ENCODE measurements at places on chromosomes 2 and 18.

DNA sequence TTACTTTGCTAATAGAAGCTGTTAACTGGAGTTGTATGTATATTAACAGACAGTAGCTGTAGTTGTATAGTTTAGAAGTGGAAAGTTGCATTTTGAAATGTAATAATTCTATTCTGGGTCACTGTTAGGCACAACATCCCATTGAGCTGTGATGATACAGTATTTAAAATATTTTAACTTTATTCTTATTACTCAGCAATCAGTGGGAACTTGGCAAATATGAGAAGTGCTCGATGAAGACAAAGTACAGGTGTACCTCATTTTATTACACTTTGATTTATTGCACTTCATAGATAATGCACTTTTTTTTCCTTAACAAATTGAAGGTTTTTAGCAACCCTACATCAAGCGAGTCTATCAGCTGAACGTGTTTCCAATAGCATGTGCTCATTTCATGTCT is 8.6 kb downstream of the DNAJC10 start:
- DNase-seq = no peak

GRCh38 chr2:134300585-134300984 is 46.7 kb downstream of the MGAT5 start:
- DNase-seq = no peak

- DNase-seq = no peak
Observed at GRCh38 chr18:54878159-54878622, 49.9 kb downstream of the RAB27B start.

DNA sequence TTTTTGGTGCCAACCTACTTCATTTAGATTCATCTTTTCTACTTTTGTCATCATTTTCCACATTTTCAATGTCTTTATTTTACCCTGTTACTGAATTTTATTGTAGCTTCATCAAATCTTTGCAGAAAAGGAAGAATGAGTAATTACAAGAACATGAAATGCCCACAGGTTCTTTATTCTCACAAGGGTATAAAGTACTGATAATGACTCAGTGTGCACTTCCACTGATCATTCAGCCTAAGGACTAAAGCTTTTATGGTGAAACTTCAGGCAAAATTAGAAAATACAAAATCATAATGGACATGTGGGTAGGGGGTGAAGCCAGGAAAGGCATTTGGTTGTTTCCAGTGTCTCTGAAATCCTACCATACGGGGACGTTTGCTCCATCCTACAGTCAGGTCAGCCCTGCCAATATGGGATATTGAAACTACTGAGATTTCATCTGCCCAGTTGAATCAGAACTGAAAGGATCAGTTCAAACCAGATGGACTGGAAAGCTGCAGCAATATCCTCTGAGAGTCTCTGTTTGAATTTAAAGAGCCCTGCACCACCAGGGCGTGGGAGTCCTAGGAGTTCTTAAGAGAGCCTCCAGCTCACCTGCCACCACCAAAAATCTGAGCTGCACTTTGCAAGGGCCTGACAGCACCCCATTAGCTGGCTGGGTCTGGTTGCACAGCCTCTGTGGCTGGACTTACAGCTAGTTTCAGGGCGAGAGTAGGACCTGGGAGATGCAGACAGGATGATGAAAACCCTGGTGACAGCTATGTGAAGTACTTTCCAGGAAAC is 390.4 kb downstream of the CMPK2 start:
- DNase-seq = no peak

DNA sequence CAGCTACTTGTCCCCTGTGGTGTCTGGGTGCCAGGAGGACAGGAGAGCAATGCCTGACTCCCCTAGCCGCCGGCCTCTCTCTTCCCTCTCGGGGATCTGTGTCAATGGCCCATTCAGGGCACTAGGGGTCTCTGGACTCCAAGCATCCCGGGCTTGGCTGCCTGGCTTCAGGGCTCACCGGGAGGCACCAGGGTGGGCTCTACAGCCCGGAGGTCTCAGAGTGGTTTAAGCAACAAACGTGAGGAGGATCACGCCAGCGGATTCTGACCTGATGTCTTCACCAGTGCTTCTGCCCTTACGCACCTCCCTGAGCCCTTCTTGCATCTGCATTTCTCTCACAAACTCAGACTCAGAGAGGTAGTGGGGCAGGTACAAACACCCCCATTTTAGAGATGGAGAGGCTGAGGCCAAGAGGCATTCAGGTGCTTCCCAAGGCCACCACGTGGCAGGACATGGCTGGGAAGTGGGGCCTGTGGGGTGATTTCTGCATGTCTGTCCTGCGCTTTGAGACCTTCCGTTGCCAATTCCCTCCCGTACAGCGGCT is 243.0 kb downstream of the CELF4 start:
- no peak for DNase-seq

- no peak for DNase-seq
Observed at GRCh38 chr2:888211-888801, 62.3 kb upstream of the SNTG2 start.

- no peak for DNase-seq
Observed at GRCh38 chr18:35441857-35442595, 55.7 kb downstream of the INO80C start.

- no peak for DNase-seq
Observed at GRCh38 chr2:51304311-51304710, 272.4 kb upstream of the NRXN1 start.

GRCh38 chr18:79518028-79518682 is 122.4 kb downstream of the NFATC1 start:
- no peak for DNase-seq

- no peak for DNase-seq
Observed at GRCh38 chr2:120293096-120294007, 40.7 kb downstream of the RALB start.

GRCh38 chr2:204282525-204282924 is 262.8 kb upstream of the PARD3B start:
- DNase-seq = no peak

- DNase-seq = no peak
Observed at GRCh38 chr2:66576561-66577320, 141.8 kb downstream of the MEIS1 start.

- no peak for DNase-seq
Observed at GRCh38 chr2:130370490-130370889, 14.6 kb downstream of the PTPN18 start.

DNA sequence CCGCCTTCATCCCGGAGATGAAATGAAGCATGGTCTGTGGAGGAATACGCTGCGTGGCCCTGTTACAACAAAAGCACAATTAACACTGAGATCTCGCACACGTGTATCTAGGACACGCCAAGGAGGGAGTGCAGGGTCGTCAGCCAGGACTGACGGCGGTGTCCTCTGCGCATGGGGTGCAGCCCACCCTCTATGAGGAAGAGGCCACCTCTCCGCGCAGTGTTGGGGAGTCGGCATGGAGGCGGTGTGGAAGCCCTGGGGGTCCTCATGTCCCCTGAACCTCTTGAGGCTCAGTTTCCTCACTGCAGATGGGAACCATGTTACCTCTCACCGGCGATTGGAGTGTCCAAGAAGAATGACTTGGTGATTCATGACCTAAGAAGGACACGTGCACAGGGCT is 86.0 kb upstream of the ZNF236 start:
- DNase-seq = no peak

DNA sequence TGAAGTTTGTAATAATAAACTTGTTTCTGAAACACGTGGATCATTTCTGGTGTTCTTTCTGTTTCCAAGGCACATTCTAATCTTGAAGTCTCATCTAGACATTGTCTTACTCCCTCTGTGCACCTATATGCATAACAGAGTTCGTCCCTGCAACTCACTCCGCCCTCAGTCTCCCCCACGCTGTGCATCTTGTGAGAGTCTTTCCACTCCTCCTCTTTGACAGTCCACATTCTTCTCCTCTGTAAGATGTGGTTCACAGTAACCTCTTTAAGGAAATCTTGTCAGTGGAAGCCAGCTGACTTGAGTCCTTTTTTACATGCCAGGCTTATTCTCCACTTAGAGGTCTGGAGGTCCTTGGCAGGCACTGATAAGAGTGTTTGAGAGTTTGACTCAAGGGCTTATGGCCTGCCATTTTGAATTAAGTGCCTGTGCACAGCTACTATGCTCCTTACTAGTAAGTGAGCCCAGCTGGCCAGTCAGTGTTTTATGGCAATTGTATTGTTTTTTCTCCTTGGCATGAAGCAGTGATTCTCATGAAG is 108.9 kb upstream of the IL1R2 start:
- no peak for DNase-seq

DNA sequence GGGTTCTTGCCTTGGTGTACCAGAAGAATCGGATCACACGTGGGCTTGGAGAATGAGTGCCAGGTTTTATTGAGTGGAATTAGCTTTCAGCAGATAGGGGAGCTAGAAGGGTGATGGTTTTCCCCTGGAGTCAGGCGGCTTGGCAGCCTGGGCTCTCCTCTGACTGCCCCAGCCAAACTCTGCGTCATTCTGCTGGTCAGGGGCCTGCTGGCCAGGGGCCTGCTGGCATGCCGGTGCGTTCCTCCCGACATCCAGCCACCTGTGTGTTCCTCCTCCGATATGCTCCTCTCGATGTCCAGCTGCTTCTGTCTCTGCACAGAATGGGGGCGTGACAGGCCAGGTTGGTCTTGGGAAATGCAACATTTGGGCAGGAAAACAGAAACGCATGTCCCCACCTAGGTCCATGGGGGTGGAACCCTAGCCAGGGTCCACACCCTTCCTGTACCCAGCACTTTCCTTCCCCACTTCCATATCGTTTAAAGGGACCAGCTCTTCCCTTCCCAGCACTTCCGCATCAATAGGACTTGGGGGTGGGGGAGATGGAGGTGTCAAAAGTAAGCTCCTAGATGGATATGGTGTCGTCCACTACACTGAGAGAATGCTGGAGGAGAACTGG is 85.3 kb downstream of the VWA3B start:
- no peak for DNase-seq

- DNase-seq = no peak
Observed at GRCh38 chr2:239853121-239853520, 172.0 kb downstream of the NDUFA10 start.

GRCh38 chr2:125684932-125685331 is 971.0 kb upstream of the GYPC start:
- DNase-seq = no peak

DNA sequence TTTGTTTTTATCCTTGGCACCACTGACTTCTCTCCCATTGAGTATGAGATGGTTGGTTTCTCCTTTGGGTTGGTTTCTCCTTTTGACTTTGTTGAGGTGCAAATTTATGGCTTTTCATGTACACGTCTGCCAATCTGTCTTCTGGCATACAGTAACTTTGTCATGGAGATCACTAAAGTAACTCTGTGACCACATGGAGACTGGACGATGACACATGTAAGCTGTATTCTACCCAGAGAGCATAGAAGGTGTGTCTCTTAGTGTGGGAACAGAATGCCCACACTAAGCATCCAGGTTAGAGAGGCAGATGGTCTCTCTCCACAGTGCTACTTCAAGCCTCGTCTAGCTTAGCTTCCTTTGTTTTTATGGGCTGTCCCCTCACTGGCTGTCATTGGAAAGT is 897.5 kb downstream of the SUCLG1 start:
- DNase-seq = no peak

DNA sequence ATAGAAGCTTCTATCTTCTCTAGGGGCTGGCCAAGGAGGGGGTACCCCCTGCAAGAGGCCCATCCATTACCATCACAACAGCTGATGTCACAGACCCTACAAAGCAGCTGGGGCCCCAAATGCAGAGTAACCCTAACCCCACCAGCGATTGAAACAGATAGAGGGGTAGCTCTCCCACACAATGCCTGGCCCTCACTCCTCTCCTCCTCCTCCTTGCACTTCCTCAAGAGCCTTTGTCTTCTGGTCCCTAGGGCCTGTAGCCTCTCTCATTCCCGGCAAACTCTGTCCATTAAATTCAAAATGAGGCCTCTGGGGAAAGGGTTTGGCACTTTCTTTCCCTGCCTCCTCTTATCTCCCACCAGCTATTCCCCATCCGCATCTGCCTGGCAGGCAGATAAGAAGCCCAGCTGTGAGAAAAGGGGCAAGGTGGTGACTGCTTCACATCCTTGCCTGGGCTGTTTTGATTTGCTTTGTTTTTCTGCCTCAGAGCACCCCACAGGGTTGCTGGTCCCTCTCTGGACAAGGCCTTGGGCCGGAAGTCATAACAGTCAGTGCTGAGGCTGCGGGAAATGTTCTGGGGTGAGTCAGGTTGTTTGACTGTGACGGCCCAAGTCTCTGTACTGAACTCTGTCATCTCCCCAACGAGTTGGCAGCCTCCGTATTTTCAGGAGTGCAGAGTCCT is 26.1 kb upstream of the CYP26B1 start:
- DNase-seq = no peak

- DNase-seq = no peak
Observed at GRCh38 chr2:132549935-132550670, 119.9 kb downstream of the LYPD1 start.

GRCh38 chr2:49490710-49491109 is 336.4 kb upstream of the FSHR start:
- peak; percentile 49 for DNase-seq

DNA sequence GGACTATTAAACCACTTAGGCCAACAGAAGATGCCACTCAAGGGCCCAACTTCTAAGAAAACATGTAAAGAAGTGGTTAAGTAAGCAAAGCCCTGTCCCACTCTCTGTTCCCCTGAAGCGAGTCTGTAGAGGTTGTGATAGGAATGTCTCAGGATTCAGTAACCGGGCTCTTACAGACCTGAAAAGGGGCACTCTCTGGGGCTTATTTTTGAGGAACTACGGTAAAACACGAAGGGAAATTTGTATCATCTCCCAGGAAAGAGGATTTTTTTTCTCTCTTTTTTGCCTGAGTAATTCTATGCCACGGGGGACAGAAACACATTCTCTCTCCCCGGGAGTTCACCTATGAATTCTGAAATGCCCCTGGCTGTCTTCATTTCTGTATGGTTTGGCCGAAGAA is 77.4 kb downstream of the VIT start:
- no peak for DNase-seq

DNA sequence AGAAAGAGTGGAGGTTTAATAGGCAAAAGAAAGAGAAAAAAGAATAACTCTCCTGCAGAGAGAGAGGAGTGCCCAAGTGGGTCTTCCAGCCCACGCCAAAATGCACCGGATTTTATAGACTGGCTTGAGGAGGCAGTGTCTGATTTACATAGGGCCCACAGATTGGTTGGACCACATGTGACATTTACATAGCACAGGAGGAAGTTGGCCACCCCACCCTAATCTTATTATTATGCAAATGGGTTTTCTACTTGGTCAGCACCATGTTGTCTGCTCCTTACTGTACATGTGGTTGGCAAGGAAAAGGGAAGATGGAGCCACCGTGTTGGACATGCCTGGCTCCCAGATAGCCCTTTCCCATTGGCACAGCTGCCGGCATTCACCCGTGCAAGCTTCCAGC is 56.8 kb downstream of the SP110 start:
- DNase-seq = no peak

GRCh38 chr2:202726070-202726469 is 91.3 kb downstream of the FAM117B start:
- no peak for DNase-seq
